Stimulated activated CD4-positive, alpha-beta T cell treated with anti-CD3 and anti-CD28 coated beads, Interleukin-1b, Interleukin-23, amount 100 ng/mL, for 24 hours (primary cell): ENCODE measurements at places on chromosomes 6 and 20.

GRCh38 chr20:24138196-24138857 lies 149.7 kb upstream of the GGTLC1 start:
- DNase-seq, result no peak

DNA sequence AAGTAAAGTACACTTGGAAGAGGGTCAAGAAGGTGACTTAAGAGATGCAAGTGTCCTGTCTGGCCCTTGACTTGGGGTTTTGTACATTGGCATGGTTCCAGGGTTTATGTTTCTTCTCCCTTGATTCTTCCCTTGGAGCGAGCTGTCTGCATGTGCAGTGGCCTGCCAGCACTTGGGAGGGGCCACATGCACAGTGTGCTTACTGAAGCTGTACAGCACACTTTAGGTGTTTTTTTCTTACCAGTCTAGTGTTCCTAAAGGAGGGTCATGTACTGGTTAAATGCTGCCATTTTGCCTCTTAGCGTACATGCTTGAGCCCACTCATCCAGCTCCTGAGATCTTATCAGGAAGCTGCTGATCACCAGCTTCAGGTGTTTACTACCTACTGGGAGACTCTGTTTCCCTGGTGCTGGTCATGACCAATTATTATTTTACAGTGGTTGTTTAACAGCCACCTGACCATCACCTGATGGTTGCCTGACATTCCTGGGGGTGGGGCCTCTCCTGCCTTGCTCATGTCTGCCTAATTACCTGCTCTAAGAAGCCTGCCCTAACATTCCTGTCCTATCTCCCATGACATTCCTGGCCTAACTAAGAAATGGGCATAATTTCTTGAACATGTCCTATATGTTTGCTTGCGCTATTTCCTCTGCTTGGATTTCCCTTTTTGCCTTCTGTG lies 182.9 kb downstream of the MCHR2 start:
- no peak for DNase-seq

GRCh38 chr20:48750941-48751635 lies 76.7 kb downstream of the PREX1 start:
- DNase-seq, result no peak

DNA sequence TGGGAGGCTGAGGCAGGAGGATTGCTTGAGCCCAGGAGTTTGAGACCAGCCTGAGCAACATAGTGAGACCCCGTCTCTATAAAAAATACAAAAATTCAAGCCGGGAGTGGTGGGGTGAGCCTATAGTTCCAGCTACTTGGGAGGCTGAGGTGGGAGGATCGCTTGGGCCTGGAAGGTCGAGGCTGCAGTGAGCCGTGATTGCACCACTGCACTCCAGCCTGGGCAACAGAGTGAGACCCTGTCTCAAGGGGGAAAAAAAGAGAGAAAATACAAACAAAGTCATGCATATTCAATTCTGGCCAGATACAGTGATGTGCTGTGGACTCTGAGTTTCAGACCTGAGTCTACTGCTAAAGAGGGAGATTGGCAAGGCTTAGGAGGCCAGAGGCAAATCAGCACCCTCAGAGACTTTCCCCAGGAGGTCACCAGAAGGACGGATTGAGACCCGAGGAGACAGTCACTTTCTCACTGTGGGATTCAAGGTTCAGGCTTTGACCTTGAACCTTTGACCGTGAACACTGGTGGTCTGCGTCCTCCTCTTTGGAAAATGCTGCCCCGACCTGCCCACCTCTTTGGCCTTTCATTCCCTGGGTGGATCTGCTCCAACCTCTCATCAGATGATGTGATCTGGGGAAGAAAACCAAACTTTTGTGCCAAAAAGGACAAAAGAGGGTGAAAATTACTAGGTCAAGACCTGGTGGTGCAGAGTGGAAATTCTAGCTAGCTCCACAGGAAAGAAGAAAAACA lies 31.2 kb downstream of the TGM2 start:
- DNase-seq, result no peak

DNA sequence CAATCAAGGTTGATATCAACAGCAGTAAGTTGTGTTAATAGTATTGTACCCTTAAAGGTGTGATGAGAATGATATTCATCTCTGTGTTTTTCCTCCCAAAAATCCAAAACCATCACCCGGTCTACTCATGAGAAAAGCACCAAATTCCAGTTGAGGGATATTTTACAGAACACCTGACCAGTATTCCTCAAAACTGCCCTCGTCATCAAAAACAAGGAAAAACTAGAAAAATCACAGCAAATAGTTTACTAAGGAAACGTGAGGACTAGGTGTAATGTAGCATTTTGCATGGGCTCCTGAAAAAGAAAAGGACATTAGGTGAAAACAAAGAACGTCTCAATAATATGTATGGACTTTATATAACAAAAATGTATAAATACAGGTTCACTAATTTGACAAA lies 394.4 kb upstream of the NRSN1 start:
- DNase-seq, result no peak

DNA sequence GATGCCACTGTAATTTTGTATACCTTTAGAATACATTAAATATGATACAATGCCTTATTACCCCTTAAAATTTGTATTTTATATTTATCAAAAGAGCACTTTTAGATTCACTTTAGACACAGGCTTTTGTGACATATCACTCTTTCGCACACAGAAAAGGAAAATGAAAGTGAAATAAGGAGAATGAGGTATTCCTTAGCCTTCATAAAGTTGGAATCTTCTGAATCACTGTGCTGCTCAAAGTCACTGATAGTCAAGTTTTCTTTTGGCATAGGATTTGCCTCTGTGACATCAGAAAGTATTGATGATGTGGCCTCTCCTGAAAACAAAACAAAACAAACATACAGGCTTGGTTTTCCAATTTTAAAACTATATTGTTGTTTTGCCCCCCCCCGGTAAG lies 1097.1 kb downstream of the KIF16B start:
- DNase-seq, result no peak

DNA sequence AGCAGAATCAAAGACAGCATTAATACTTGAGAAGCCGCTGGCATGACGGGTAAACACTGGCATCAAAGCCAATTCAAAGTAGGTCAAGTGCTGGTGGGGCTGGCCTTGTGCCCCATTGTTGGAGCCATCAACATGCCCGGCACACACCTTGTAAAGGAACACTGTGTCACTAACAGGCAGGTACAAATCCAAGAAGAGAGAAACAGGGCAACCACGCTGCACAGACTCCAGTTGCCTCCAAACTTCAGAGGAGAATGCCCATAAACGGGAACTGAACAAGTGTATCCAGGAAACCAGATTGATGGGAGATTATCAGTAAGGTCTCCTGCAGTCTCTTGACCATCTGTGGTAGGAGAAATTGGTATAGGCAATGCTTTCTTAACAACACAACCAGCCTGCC lies 127.0 kb upstream of the STXBP5 start:
- DNase-seq, result no peak

GRCh38 chr6:88137915-88138314 lies 28.2 kb downstream of the CNR1 start:
- DNase-seq, result no peak

DNA sequence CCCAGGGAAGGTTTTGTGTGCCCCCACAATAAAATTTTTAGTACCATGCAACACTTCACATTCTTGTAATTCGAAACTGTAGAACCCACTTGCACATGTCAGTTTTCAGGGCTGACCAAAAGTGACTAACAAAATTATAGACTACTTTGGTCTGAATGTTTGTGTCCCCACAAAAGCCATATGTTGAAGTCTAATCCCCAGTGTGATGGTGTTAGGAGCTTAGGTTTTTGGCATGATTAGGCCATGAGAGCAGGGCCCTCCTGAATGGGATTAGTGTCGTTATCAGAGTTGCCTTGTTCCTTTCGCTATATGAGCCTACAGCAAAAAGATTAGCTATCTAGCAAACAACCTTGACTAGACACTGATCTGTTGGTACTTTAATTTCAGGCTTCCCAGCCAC lies 49.0 kb upstream of the TENT5A start:
- DNase-seq, result no peak

DNA sequence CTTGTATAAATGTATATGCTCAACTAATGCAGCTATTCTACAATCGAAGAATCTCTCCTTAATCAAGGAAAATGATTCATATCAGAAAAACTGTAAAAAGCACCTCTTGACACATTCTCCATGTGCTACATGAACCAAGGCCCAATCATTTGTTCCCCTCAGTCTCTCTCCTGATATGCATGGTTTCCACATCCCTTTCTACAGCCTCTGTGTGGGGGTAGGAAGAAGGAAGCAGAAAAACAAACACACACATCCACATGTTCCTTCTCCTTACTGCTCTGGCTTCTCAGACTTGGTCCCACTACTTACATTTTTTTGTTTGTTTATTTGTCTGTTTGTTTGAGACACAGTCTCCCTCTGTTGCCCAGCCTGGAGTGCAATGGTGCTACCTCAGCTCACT lies 510.5 kb downstream of the PRKN start:
- DNase-seq, result no peak

- DNase-seq, result no peak
Observed at GRCh38 chr6:146543940-146544615, 445 bp downstream of the RAB32 start.

GRCh38 chr20:23484081-23484480 lies 6.8 kb upstream of the CST8 start:
- no peak for DNase-seq

- DNase-seq, result no peak
Observed at GRCh38 chr6:14001329-14002012, 76.7 kb downstream of the RNF182 start.
